ENCODE measurements at places on chromosomes 2 and 18.

GRCh38 chr2:39466311-39466710 is 29.2 kb upstream of the MAP4K3 start:
- DNase-seq, result no peak

GRCh38 chr18:20971886-20972267 is 139.7 kb downstream of the ROCK1 start:
- DNase-seq, result peak; percentile 2

GRCh38 chr2:69253611-69254301 is 133.3 kb downstream of the GFPT1 start:
- DNase-seq, result no peak

DNA sequence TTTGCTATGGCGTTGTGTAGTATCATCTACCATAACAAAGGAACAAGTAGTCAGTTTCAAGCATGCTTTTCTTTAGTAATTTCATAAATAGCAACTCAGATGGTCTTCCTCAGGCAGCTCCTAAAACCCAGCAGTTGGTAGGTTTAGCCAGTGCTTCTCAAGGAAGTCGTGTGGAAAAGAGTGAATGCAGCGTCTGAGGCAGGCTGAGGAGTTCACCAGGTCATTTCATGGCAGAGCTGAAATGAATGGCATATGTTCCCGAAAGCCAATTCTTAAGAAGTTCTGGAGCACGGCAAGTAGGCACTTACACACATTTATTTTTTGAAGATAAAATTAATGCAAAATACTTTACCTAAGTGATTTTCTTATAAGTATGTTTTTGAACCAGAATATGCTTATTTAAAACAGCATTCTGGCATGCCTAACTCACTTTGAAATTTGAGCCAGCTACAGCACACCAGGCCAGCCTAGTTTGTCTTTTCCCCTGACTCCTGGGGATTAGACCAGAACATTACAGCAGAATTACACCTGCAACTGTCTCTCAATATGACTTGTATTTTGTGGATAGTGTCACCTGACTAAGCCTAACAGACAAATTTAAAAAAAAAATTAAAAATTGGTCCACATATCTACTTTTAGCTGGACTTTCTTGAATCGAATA is 62.2 kb downstream of the OSBPL6 start:
- no peak for DNase-seq

GRCh38 chr2:235027558-235028214 is 75.9 kb downstream of the SH3BP4 start:
- no peak for DNase-seq

DNA sequence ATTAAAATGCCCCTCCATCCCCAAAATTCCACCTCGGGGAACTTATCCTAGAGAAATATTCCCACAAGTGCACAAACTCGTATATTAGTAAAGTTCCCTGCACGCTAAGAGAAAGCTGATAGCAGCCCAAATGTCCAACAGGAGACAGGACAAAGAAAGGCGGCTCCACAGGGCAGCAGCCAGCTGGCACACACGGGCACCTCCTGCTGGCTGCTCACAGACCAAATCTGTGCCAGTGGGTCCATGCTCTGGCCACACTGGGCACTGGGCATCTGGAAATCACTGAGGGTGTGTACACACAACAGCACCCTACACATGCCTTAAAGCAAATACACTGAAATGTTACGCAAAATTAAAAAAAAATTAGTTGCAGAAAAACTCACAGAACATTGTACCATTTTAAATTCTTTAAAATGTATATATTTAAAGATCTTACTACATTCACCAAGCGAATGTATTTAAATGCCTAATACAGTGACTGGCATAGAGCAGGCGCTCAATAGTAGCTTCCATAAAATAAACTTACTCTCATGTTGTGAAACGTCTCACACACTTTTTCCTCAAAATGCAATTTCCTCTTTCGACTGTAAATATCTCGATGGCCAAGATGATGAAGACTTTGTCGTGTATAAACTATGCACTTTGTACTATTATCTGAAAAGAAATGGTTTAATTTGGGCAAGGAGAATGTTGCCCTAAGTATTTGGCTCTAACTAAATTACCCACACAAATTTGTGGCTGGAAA is 19.4 kb downstream of the ZNF516 start:
- no peak for DNase-seq

- DNase-seq, result no peak
These were observed 46.9 kb downstream of the PDE11A start for GRCh38 chr2:178025551-178026185.

GRCh38 chr2:136375017-136375901 is 257.3 kb upstream of the CXCR4 start:
- no peak for DNase-seq

DNA sequence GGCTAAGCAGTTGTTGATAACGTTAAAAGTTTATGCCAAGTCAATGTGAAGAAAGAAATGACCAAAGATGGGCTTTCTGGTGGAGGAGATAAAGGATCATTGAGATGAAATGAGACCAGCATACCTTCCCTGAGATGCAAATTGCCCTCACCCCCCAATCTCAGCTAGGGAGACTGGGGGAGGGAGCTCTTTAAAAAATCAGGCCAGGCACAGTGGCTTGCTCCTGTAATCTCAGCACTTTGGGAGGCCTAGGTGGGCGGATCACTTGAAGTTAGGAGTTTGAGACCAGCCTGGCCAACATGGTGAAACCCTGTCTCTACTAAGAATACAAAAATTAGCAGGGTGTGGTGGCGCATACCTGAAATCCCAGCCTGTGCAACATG is 30.9 kb upstream of the KCMF1 start:
- DNase-seq, result no peak

DNA sequence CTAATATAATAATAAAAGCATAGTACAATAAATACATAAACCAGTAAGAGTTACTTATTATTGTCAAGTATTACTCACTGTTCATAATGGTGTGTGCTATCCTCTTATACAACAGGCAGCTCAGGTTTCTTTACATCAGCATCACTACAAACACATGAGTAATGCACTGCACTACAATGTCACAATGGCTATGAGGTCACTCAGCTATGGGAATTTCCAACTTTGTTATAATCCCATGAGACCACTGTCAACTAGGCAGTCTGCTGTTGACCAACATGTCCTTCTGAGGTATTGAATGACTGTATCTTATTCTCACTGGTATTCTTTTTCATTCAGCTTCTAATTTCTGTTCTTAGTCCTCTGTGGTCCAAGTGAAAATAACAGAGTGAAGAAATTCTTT is 250.4 kb upstream of the DSEL start:
- no peak for DNase-seq

DNA sequence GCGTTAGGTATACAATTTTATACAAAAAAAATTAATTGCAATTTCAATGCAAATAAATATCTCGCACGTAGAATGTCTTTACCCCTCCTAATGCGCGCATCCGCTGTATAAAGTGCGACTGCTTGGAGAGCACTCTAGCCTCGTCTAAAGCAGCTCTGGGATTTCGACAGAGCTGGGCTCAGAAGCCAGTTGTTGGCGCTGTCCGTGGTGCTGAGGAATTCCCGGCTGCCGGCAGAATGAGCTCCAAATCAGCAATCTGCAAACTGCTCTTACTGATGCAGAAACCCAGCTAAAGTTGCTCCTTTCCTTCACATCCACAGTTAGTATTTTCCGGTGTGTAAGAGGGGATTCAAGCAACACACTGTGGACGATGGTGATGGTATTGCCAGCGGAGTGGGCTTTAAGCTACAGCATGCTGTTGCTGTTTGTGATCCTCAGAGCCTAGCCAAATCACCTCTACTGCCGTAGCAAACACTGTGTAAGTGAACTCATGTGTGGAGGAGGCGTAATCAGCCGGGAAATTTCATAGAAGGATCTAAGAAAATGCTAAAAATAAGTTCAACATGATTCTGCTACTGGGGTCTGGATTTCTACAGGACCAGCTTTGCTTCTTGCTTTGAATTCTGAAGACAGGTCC is at the start of gene VWC2L:
VWC2L (plus strand) TSS at position 137 of the 637 bp plus-strand sequence. CDS start 3,140 bp downstream, outside the sequence.
- no peak for DNase-seq

- DNase-seq, result no peak
These were observed 12.2 kb downstream of the DHRS9 start for GRCh38 chr2:169081551-169081950.

GRCh38 chr2:238803996-238804870 is 43.7 kb upstream of the TWIST2 start:
- no peak for DNase-seq

GRCh38 chr2:113240915-113241911 is 37.5 kb downstream of the PAX8 start:
- no peak for DNase-seq

DNA sequence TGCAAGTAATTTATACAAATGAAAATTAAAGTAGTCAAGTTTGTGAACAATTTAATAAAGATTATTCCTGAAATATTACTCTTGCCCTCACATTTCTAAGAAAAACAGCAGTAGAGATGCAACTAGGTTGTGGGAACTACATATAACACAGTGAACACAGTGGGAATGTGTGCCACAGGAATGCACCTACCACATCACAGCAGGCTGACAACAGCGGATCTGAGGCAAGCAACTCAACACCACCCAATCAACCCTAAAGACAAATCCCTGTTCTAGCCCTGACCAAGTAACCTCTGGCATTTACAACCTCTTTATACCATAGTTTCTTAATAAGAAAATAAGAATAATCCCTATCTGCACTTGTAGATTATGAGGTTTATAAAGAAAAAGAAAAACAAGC is 23.4 kb downstream of the MBOAT2 start:
- no peak for DNase-seq

GRCh38 chr2:51084750-51085149 is 52.8 kb upstream of the NRXN1 start:
- no peak for DNase-seq

DNA sequence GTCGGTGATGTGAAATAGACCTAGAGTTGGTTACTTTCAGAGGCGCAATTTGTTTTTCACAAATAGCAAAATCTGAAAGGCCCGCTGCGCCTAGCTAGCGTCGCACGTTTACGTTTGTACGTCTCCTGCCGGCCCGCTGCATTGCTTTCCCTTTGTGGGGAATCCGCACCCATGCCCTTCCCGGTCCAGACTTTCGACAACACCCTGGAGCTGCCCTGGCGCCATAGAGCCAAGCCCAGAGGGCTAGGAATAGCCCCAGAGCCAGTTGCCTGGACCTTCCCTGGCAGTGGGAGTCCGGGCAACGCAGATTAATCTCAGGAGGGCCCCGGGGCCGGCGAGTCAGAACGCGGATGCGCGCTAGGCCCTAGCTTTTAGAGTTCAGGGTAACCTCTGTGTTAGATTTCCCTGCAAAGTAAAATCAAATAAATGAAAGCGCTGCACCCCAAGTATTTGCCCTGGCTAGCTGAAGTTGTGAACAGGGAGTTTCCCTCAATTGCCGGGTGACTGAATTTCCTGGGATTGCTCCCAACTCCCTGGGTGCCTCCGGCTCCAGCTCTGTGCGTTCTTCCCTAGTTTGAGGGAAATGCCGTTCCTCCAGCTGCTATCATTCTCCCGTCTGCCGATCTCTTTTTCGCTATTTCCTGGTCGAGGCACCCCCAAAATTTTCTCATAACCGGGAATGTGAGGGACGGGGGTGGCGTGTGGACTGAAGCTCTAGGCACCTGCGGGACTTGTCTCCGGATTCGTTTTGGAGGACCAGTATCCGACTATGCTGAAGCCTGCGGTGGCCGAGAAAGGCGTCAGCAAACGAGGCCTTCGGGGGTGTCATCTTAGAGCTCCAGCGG is 1.2 kb upstream of the EN1 start:
- DNase-seq, result no peak

DNA sequence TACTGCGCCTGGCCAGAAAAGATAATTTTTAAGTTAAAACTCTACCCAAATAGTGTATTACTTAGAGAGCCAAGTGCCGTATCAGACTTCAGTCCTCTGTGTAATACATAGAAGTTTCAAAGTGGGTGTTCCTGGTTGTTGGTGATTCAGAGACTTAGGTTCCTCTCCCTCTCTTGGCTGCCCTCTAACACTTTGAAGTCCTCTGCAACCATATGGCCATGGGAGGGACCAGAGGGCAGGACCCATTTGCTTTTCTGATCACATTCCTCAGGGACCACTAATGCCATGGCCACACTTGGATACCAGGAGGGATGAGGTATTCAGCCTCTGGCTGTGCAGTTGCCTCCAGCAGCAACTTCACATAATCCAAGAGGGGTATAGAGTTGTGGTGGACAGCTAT is 131.5 kb downstream of the CAPN13 start:
- DNase-seq, result no peak

- no peak for DNase-seq
These were observed 44.5 kb upstream of the DAPL1 start for GRCh38 chr2:158750458-158751125.

GRCh38 chr18:58456625-58457024 is 172.3 kb downstream of the ALPK2 start:
- DNase-seq, result no peak

DNA sequence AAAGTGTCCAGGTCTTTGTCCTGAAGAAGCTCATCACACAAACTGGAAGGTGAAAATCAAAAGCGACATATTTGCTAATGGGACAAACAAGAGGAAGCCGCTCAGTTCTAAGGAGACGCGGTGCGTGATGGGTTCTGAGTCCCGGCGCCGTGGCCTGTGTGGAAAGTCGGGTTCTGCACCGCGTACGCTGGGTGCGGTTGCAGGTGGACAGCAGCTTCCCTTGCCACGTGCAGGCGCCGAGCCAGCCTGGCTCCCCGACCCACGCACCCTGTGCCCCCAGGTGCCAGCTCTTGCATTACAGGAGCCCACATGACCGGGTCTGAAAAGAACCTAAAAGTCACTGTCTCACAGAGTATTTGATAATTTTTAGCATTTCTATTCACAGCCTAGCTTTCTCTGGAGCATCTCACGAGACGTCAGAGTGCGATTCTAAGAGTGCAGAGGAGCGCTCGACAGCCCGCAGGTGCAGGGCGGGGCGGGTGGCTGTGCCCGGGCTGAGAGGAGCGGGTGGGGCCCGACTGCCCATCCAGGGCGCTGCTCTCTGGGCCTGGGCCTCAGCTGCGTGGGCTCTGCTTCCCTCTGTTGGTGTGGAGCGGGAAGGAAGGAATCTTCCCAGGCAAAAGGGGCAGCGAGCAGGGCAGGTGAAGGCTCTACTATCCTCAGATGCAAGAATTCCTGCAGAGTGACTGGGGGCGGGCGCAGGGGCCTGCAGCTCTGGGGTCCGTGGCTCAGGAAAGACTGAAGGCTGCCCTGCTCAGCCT is 39.4 kb downstream of the MYT1L start:
- no peak for DNase-seq

- no peak for DNase-seq
These were observed 144.2 kb downstream of the ASB1 start for GRCh38 chr2:238570926-238571325.

DNA sequence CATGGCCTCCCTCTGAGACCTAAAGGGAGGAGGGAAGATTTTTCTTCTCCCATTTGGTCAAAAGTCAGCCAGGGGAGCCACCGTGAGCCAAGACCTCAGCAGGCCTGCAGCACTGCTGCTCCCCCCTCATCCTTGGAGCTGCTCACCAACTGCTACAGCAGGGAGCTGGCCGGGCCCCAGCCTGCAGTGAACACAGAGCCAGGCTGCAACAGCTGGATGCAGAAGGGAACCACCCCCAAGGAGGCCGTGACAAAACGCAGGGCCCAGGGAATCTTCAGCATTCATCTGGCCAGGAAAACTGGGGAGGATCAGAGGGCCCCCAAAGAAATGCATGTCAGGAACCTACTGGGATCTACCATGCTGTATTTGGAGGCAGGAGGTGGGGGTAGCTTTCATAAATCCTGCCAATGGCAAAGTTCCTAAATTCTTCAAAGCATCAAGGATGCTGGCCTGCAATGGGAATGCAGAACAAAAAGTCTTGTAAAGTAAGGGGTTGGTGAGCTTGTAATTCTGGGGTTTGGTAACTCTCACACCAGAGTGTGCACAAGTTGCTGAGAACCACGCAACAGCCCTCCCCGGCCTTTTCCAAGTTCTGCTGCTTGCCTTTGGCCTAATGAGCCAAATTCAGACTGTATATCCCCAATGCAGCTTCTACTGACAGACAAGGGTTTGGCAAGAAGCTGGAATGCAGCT is 61.0 kb downstream of the CACNB4 start:
- no peak for DNase-seq

GRCh38 chr2:75102011-75102410 is 97.3 kb downstream of the TACR1 start:
- DNase-seq, result no peak
